ENCODE measurements at places on chromosomes 16 and 17. TPM values are rescaled to one million over a fixed set of nuclear protein-coding genes. Genes with fewer than 3 reads are reported as not detected.

Gene ALOX12B
- total RNA-seq: not detected

Gene MYH1
- total RNA-seq: not detected

Gene ACE
- total RNA-seq: 18.3 TPM

Gene SLC26A11
- total RNA-seq: 18.9 TPM

Gene WDR59
- 19.7 TPM for total RNA-seq

Gene ALOXE3
- total RNA-seq: not detected

Gene CLEC10A
- 12.6 TPM for total RNA-seq

Gene OR1A1
- not detected for total RNA-seq

Gene RHBDL3
- not detected for total RNA-seq

Gene KRTAP4-4
- not detected for total RNA-seq

Gene ATP2C2
- not detected for total RNA-seq

Gene ZNF200
- total RNA-seq: 4.3 TPM

Gene MED1
- 24.6 TPM for total RNA-seq

Gene CCL17
- total RNA-seq: not detected

Gene ANKS4B
- not detected for total RNA-seq

Gene TMED6
- total RNA-seq: not detected
